ENCODE measurements at places on chromosomes 12 and 14.

DNA sequence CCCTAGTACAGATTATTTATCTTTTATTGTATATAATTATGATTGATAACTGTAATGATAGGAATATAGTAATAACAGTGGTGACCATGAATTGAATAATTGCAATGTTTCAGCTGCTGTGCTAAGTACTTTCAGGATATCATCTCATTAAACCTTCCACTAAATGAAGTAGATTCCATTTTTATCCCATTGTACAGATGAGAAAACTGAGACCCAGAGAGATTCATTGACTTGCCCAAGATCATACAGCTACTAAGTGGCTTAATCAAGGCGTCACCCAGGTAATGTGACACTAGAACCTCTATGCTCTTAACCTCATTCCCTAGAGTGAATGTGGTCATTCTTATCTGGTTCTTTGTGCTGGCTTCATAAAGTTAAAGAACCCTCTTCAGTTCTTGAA, 124.6 kb downstream of the KTN1 start:
- no peak for DNase-seq

GRCh38 chr14:98103705-98104104, 1168.3 kb downstream of the BCL11B start:
- DNase-seq = peak; percentile 11

GRCh38 chr12:30823156-30823699, 68.5 kb upstream of the CAPRIN2 start:
- DNase-seq = peak; percentile 27

GRCh38 chr14:64038841-64039542, 186.2 kb downstream of the SYNE2 start:
- no peak for DNase-seq

GRCh38 chr12:76422154-76422542, 73.9 kb upstream of the BBS10 start:
- DNase-seq = no peak

GRCh38 chr12:83343767-83344166, 657.1 kb downstream of the TMTC2 start:
- no peak for DNase-seq

- DNase-seq = peak; percentile 63
Measured at GRCh38 chr14:77301103-77301502, 19.6 kb downstream of the POMT2 start.
